ENCODE measurements at places on chromosomes 4 and X. TPM values are rescaled to one million over a fixed set of nuclear protein-coding genes. Genes with fewer than 3 reads are reported as not detected.

DNA sequence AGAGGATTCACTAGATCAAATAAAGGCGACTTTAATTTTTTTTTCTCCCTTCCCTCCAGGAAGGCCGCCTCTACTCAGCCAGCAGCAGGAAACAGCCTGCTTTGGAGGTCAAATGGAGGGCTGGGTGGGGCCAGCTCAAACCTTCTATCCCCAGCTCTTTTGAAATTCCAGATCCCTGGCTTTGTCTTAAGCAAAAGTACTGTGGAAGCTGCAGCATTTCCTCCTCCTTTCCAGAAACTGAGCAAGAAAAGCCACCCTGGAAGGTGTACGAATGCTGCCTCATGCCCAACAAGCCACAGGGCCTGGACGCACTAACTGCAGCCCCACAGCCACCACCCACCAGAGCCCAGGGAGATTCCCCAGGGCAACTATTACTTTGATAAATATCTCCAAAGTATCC is 55.1 kb upstream of the ZCCHC13 start:
- no peak for DNase-seq

The SYN1 gene
- 8.2 TPM for polyA plus RNA-seq

- no peak for DNase-seq
These were observed 336.3 kb upstream of the PITX2 start for GRCh38 chr4:110959041-110959643.

- no peak for DNase-seq
These were observed 747.6 kb downstream of the PCDH7 start for GRCh38 chr4:31467781-31468180.

The CNKSR2 gene
- polyA plus RNA-seq = 2.1 TPM

The EREG gene
- polyA plus RNA-seq = 0.04 TPM

All from muscle of arm (tissue), 14 donors.